ENCODE measurements at places on chromosomes 3 and 15. TPM values are rescaled to one million over a fixed set of nuclear protein-coding genes. Genes with fewer than 3 reads are reported as not detected.

DNA sequence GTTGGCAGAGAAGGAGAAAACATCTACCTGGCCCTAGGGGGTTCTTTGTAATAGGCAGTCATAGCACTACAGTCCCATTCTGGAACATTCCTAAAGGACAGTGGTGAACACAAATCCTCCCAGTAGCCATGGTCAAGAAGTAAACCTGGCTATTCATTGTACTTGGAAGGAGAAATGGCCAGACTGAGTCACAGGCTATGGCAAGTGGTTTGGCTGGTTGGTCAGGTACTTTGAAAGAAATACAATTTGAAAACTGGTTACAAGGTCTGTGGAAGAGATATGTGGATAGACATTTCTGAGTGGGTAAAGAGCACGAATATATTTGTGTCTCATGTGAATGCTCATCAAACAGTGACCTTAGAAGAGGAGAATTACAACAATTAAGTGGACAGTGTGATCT is 33.0 kb upstream of the FAN1 start:
- DNase-seq: no peak

OR5K2 gene
- total RNA-seq: not detected

DNA sequence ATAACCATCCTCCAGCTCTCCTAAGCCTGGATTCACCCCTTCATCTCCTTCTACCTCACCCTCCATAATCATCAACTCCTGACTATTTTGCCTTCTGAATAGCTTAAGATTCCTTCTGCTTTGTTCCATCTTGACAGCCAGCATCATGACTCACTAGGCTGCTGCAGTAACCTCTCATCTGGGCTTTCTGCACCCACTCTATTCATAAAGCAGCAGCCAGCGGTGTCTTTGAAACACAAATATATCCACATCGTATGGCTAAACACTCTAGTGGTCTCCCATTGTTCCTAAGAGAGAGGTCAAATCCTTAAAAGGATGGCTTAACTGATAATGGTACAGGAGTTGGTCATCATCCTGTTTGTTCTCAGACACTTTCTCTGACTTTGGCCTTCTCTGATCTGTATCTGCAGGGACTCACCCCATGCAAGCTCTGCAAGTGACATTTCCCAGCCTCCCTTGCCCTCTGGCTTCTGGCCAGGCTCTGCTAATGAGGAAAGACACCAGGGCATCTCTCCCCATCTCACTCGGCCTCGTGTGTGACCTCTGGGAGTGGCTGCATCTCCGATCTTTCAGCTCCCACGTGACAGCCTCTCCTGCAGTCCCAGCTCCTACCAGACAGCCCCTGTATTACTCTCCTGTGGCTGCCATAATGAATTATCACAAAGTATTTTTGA is 6.2 kb downstream of the GRK7 start:
- no peak for DNase-seq

DNA sequence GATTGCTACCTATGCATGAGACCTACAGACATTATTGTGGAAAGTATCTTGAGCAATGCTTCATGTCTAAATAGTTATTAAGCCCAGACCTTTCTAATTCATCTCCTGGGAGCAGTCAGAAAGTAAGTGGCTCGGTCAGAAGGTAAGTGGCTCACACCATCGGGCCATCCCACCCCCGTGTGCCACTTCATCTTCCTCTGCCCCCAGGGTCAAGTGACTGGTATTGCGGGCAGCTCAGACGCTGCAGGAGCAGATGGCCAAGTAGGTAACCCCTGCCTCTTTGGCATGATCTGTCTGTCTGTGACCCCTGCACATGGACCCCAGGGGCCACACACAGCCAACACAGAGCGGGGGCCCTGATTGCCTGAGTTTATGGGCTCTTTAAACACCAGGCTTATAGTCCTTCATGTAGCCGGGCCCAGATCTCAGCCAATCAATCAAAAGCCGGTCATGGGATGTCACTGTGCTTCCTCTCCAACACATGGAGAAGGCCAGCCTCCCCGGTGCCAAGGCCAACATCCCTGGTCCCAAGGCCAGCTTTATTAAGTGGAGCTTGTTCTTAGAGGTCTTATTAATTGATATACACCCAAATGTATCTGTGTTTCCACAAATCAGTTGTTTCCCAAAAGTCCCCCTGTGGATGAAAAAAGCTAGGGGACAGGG is 42.9 kb downstream of the LARP6 start:
- DNase-seq: no peak

DNA sequence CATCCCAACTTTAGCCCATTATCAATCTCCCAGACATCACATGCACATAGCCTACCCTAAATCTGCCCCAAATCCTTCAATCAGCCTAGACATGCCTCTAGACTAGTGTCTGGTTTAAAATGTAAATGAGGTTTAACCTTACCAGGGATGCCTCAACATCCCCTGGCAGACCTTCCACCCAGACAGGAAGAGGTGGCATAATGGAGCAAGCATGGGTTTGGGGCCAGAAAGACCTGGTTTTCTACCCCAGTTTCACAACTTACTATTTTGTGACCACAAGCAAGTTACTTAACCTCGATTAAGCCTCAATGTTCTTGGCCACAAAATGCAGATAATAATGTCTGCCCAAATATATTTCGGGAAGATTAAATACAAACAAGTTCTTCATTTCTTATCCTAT is 28.3 kb upstream of the THBS1 start:
- DNase-seq: no peak

INTS14 gene
- 26.6 TPM for total RNA-seq

CMC1 gene
- total RNA-seq: 12.5 TPM

- no peak for DNase-seq
Observed at GRCh38 chr3:56837196-56837955, 35.6 kb upstream of the ARHGEF3 start.

ALDH1L1 gene
- 176 TPM for total RNA-seq

GRCh38 chr15:68330901-68331300 is 53.4 kb downstream of the FEM1B start:
- DNase-seq: no peak

- DNase-seq: no peak
Observed at GRCh38 chr3:16433701-16434151, 79.8 kb downstream of the RFTN1 start.

DNA sequence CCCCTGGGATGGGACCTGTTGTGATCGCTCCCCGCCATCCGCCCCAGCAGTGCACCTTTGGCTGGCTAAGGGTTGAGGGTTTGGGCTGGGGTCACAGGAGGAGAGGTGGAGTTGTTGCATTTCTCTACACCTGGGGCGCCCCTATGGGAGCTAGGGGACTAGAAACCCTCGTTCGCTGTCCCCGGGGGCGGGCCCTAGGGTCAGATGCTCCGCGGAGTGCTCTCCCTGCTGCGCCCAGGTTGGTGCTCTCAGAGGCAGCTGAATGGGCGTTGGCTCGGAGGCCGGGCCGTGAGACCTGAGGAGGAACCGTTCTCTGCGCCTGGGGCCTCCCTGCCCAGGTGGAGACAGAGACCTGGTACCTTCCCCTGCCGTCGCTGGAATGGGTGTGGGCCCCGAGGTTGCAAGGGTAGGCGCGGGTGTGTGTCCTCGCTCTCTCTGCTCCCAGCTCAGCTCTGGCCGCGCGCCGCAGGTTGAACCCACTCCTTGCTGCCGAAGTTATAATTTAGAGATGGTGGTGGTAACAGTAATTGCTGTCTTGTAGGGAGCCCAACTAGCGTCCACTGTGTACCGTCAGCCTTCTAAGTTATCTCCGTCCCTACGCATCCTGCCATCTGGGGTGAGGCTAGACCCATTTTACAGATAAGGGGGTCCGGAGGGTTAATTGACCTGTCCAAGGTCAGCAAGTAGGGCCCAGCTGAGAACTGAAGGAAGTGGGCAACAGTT is 965 bp downstream of the FLNB start:
- DNase-seq: no peak

SLC9A9 gene
- total RNA-seq: 30.4 TPM

DNA sequence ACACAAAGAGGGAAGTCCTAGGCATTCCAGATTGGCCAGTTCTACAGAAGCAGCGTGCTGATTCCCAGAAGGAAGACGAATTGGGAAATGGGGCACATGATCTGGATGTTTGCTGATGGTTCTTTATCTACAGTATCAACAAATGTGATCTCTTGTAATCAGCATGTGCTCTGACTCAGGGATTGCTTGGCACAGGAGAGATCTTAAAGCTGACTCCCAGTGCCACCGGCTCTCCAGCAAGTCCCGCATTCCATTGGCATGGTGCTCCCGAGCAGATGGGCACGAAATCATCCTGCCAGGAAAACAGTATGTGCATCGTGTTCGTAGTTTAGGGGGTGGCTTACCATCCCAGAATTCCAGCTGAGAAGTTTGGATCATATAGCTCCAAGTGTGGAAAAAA is 259.9 kb upstream of the NR2F2 start:
- no peak for DNase-seq

DNA sequence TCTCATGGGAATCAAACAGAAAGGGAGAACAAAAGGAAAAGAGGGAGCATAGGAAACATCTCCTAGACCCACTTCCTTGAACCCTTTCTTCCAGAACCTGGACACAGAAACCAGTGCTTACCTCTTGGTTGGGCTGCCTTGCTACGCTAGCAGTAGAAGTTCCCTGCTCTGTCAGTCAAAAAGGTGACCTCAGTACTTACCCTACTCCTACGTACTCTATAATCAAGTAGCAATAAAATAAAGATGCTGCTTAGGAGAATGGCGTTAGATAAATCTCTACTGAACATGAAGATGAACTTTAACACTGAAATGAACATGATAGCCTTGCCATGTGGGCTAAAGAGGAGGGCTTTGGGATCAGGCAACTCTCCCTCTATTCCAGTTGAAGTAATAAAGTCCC is 7.4 kb downstream of the VEPH1 start:
- no peak for DNase-seq

DNA sequence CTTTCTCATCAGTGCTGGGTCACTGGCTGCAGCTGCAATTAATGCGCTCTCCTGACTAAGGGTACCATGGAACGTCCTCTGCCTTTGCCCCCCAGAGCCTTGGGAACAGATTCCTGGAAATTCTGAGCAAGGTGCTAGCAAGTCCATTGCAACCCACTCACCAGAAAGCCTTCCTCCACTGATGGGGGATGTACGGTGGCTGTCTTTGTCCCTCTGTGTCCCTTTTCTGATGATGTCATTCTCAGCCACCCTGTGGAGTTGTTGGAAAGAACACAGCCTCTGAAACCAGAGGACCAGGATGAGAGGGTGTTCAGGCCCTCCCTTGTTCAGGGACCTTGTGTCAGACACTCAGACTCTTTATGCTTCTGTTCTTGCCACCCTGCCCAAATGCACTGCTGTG is 38.1 kb upstream of the ZBTB38 start:
- DNase-seq: no peak

- DNase-seq: no peak
Observed at GRCh38 chr3:161854232-161854771, 357.7 kb downstream of the OTOL1 start.

CADM2 gene
- 7.1 TPM for total RNA-seq

- no peak for DNase-seq
Observed at GRCh38 chr15:82968066-82968465, 15.5 kb upstream of the HOMER2 start.

CDHR4 gene
- total RNA-seq: 0.36 TPM

DNA sequence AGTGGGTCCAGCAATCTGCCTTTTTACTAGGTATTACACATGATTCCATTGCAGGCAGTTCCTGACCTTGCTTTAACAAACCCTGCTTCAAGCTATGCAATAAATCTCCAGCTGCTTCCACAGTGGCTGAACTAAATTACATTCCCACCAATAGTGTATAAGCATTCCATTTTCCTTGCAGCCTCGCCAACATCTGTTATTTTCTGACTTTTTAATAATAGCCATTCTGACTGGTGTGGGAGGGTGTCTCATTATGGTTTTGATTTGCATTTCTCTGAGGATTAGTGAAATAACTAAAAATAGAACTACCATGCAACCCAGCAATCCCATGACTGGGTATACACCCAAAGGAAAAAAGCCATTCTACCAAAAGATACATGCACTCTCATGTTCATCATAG is 36.4 kb upstream of the DNAJC13 start:
- DNase-seq: no peak

KIF15 gene
- 1.7 TPM for total RNA-seq

DNA sequence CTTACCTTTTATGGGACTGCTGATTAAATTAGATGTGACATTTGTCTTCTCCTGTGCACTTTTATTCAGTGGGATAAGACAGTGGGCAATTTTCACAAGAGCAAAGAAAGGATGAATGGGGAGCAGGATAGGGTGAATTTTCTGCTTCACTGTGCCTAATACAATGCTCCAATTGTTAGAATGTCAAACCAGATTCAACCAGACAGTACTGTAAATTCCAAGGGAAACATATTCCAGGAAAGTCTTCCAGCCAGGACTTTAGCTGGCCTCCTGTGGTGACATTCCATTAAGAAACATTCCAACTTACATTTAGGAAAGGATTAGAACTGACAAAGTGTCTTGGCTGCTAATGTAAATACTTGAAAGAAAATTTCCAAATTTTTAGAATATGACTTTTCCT is 100.1 kb upstream of the PROK2 start:
- DNase-seq: no peak

GRCh38 chr15:30065025-30065801 is 17.5 kb upstream of the GOLGA8J start:
- no peak for DNase-seq

GRCh38 chr3:197428117-197428801 is 127.5 kb downstream of the BDH1 start:
- no peak for DNase-seq

DNA sequence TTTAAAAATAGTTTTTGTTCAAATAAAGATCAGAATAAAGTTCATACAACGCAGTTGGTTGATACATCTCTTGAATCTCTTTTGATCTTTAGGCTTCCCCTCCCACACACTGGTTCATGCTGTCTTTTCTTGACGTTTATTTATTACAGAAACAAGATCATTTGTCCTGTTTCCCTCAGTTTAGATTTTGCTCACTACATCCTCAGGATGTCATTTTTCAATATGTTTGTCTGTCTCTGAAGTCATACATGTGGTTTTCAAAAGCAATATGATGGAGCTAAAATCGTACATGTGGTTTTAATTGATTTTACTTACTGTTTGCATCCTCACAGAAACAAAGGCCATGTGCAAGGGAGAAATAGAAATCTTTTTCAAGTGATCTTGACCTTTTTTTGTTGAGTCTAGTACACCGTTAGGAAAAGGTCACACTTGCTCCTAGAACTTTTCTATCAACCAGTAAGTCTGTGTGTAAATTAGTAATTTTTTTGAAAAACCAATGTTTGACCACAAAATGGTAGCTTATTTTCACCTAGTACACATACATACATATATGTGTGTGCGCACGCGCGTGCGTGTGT is 63.7 kb upstream of the SENP5 start:
- DNase-seq: no peak

DNA sequence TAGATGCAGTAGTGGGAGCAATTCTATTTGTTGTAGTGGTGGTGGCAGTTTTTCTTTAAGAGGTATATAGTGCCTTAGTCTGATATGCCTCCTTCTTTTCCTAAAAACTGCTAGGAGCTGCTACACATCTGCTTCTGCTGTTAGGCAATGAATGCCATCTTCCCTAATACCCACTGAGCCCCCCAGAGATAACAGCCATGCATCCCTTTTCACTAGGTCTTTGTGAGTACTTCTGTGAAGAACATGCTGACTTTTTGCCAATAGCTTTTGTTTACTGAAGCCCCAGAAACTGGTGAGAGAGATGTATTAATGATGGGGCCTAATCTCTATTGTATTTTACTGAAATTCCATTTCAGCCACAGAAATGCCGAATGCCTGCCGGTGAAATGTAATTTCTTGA is 92.6 kb upstream of the CHL1 start:
- DNase-seq: no peak

All from omental fat pad (tissue), 4 donors.